ENCODE measurements at places on chromosomes 7 and 10.

DNA sequence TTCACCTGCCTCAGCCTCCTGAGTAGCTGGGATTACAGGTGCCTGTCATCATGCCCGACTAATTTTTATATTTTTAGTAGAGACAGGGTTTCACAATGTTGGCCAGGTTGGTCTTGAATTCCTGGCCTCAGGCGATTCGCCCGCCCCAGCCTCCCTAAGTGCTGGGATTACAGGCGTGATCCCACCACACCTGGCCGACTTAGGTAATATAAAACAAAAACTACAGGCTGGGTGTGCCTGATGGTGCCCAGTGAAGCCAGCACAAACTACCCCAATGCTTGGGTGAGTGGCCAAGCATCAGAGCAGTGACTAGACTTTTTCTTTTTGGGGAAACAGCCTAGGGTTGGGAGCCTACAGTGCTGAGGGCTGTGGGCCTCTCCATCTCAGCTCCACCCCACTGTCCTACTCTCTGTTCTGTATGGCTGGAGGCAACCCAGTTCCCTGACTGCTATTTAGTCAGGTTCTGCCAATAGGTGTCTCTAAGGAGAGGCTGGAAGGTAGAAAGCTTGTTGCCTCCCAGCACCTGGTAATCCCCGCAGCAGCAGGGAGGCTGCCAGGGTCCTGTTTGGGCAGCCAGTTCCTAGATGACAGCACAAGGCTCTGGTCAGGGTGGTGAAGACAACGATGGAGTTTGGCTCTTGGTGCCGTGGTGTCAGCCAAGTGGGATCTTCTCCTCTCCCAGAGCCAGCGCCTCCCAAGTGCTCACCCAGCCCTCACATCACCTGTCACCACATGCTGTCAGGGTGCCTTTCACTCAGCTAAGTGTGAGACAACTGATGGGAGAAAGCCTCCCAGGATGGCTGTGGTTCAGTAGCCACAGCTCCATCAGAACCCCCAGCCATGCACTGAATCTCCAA, 10.4 kb upstream of the NACAD start:
- no peaks in the 10 kb centered on the region for H3K4me1 ChIP-seq
- DNase-seq: no peak
- no peak overlapping the region for H3K4me3 ChIP-seq

DNA sequence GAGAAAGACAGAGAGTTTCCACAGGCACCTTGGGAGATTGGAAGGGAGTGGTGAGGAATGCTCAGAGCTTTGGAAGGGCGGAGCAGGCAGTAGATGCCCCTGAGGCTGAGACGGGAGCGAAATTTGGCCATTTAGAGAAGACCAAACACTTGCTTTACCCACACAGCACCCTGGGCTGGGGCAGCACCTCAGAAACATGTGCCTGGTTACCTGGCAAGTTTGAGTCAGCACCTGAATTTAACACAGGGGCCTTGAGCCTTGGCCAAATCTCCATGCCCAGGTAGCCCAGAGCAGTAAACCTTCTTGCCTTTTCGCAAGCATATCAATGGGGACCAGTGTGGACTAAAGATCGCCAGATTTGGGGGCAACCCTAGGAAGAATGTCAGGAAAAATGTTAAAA, 111.9 kb upstream of the NFE2L3 start:
- no peak overlapping the region for H3K4me3 ChIP-seq
- H3K4me1 ChIP-seq: no peaks in the 10 kb centered on the region
- peaks cover 79% of the 10 kb centered on the region for H3K27me3 ChIP-seq

- no peaks in the 10 kb centered on the region for H3K4me1 ChIP-seq
- DNase-seq: no peak
- H3K27me3 ChIP-seq: peaks cover 48% of the 10 kb centered on the region
- H3K4me3 ChIP-seq: no peak overlapping the region
- no peak overlapping the region for H3K27ac ChIP-seq
These were observed 896 bp upstream of the GNG11 start for GRCh38 chr7:93920496-93921182.

- peaks cover 14% of the 10 kb centered on the region for H3K27me3 ChIP-seq
- H3K27ac ChIP-seq: no peak overlapping the region
- H3K4me3 ChIP-seq: no peak overlapping the region
- H3K36me3 ChIP-seq: no peaks in the 10 kb centered on the region
- no peak for DNase-seq
These were observed 23.8 kb downstream of the SCIN start for GRCh38 chr7:12594122-12594897.

DNA sequence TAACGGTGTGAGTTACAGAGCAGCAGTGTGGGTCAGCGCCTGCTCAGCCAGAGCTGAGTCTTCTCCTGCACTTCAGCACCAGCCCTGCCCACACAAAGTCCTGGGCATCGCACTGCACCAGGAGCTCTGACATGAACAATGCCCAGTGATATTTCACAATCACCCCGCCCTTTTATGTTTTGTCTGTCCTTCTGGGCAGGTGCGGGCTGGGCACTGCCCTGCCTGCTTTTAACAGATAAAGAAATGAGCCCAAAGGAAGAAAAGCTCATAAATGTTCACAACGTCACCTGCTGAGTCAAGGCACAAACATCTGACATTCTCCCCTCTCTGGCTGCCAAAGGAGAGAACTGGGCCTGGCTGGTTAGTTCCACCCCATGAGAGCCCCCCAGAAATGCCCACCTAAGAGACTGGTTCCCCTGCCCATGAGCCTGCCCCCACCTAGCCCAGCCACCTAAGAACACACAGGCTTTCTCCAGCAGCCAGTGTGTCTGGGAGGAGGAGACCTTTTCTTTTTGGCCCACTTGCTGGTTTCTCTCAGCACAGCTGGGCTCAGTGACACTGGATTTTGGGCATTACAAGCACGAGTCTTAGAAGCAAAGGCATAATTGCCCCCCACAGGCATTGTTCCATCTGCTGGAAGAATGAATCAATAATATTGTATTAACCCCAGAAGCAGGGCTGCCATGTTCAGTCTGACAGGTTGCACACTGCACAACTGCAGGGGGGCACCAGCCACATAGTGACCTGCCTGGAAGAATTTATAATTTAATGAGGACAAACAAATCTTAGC, 22.3 kb downstream of the CALML3 start:
- peaks cover 8% of the 10 kb centered on the region for H3K27me3 ChIP-seq
- no peak for DNase-seq
- no peak overlapping the region for H3K4me3 ChIP-seq
- peaks cover 5% of the 10 kb centered on the region for H3K4me1 ChIP-seq
- H3K36me3 ChIP-seq: no peaks in the 10 kb centered on the region

- no peaks in the 10 kb centered on the region for H3K36me3 ChIP-seq
- H3K4me3 ChIP-seq: no peak overlapping the region
- H3K4me1 ChIP-seq: no peaks in the 10 kb centered on the region
- H3K27me3 ChIP-seq: no peaks in the 10 kb centered on the region
- no peak for DNase-seq
These were observed 92.6 kb downstream of the HPSE2 start for GRCh38 chr10:99143011-99143410.

- H3K36me3 ChIP-seq: peaks cover 6% of the 10 kb centered on the region
- DNase-seq: no peak
- H3K27ac ChIP-seq: no peak overlapping the region
- no peaks in the 10 kb centered on the region for H3K27me3 ChIP-seq
- H3K4me3 ChIP-seq: no peak overlapping the region
- H3K4me1 ChIP-seq: peaks cover 37% of the 10 kb centered on the region
These were observed 105.7 kb downstream of the CCNY start for GRCh38 chr10:35442028-35442427.

DNA sequence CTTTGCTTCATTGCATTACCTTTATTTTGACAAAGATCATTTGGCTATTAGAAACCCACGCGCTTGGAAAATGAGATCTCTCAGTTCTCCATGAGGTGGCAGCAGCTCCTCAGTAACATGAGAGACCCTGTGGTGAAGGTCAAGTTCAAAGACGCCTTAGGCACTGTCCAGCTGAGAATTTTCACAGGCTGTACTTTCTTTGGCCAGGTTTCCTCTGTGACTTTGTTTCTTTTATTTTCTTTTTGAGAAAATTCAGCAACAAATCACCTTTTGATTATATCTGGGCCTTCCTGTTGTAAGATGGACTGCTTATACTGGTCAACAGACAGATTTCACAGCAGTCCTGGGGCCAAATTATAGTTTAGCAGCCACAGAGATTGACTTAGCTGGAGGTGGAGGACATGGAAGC, 54.5 kb downstream of the RAB18 start:
- peaks cover 2% of the 10 kb centered on the region for H3K36me3 ChIP-seq
- no peak overlapping the region for H3K4me3 ChIP-seq
- no peak for DNase-seq
- H3K27ac ChIP-seq: no peak overlapping the region

DNA sequence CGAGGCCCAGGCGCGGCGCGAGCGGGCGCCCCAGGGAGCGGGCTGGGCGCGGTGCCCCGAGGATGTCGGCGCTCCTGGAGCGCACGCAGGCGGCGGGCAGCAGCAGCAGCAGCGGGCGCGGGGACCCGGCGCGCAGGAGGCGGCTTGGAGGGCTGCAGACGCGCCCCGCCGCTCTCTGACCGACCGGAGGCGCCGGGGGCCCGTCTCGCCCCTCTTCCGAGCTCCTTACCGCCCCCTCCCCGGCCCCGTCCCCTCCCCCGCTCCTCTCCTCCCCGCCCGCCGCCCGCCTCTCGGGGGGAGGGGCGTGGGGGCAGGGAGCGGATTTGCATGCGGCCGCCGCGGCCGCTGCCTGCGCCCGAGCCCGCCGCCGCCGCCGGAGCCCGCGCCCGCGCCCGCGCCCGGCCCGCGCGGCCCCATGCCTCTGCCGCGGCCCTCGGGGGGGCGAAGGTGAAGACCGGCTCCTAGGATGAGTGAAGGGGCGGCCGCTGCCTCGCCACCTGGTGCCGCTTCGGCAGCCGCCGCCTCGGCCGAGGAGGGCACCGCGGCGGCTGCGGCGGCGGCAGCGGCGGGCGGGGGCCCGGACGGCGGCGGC, at the start of gene NRG3:
Gene NRG3 (plus strand): TSS at position 320 of the 592 bp plus-strand sequence.
- peak within 1 kb of the TSS; percentile 28 for H3K4me3 ChIP-seq
- no peaks in the 10 kb centered on the region for H3K36me3 ChIP-seq
- peaks cover 6% of the 10 kb centered on the region for H3K4me1 ChIP-seq
- no peak for DNase-seq
- H3K27ac ChIP-seq: no peak within 1 kb of the TSS

Data from central memory CD8-positive, alpha-beta T cell (primary cell).